Cardiac ventricle fibroblast (primary cell): ENCODE measurements at places on chromosomes 2 and 18. TPM values are rescaled to one million over a fixed set of nuclear protein-coding genes. Genes with fewer than 3 reads are reported as not detected.

ABCB11 gene
- 0.37 and 0.39 TPM in 2 replicates for total RNA-seq

FOXD4L1 gene
- total RNA-seq = 0.15 TPM in 1 of 2 replicates, not detected in the other

ADD2 gene
- 0.05 TPM in 1 of 2 replicates, not detected in the other for total RNA-seq

SCN2A gene
- total RNA-seq = 0.10 and 0.12 TPM in 2 replicates

RGPD4 gene
- not detected in 2 replicates for total RNA-seq

PRSS56 gene
- total RNA-seq = not detected in 2 replicates

MARCHF4 gene
- 0.10 TPM in 1 of 2 replicates, not detected in the other for total RNA-seq
